ENCODE measurements at places on chromosomes 12 and 14. TPM values are rescaled to one million over a fixed set of nuclear protein-coding genes. Genes with fewer than 3 reads are reported as not detected.

The TPH2 gene
- not detected for polyA plus RNA-seq

The KRT82 gene
- not detected for polyA plus RNA-seq

The SLCO1B1 gene
- not detected for polyA plus RNA-seq

The CRY1 gene
- polyA plus RNA-seq, result 4.5 TPM

The PCED1B gene
- 26.2 TPM for polyA plus RNA-seq

The LGR5 gene
- 0.06 TPM for polyA plus RNA-seq

The RNASE7 gene
- not detected for polyA plus RNA-seq

The KERA gene
- not detected for polyA plus RNA-seq

- H3K36me3 ChIP-seq, result no peaks in the 10 kb centered on the region
- no peaks in the 10 kb centered on the region for H3K4me1 ChIP-seq
- DNase-seq, result no peak
Measured at GRCh38 chr12:78753058-78753457, 111.5 kb upstream of the SYT1 start.

GRCh38 chr12:3035815-3036702, 41.1 kb upstream of the TSPAN9 start:
- no peak for DNase-seq
- H3K27ac ChIP-seq, result no peak overlapping the region
- no peak overlapping the region for H3K4me3 ChIP-seq
- H3K4me1 ChIP-seq, result no peaks in the 10 kb centered on the region
- H3K36me3 ChIP-seq, result no peaks in the 10 kb centered on the region

GRCh38 chr12:23834076-23834475, 115.4 kb downstream of the SOX5 start:
- H3K27me3 ChIP-seq, result no peaks in the 10 kb centered on the region
- no peaks in the 10 kb centered on the region for H3K36me3 ChIP-seq
- no peak overlapping the region for H3K4me3 ChIP-seq
- no peak for DNase-seq
- H3K27ac ChIP-seq, result no peak overlapping the region

GRCh38 chr12:12520273-12520672, 42.4 kb downstream of the DUSP16 start:
- H3K27me3 ChIP-seq, result no peaks in the 10 kb centered on the region
- no peak overlapping the region for H3K27ac ChIP-seq
- no peaks in the 10 kb centered on the region for H3K36me3 ChIP-seq
- no peak overlapping the region for H3K4me3 ChIP-seq
- H3K4me1 ChIP-seq, result no peaks in the 10 kb centered on the region
